ENCODE measurements at places on chromosomes 1 and 21.

- DNase-seq: no peak
These were observed 38.9 kb downstream of the CD247 start for GRCh38 chr1:167479331-167479979.

- DNase-seq: no peak
These were observed 74.1 kb downstream of the VPS26C start for GRCh38 chr21:37193006-37193405.

DNA sequence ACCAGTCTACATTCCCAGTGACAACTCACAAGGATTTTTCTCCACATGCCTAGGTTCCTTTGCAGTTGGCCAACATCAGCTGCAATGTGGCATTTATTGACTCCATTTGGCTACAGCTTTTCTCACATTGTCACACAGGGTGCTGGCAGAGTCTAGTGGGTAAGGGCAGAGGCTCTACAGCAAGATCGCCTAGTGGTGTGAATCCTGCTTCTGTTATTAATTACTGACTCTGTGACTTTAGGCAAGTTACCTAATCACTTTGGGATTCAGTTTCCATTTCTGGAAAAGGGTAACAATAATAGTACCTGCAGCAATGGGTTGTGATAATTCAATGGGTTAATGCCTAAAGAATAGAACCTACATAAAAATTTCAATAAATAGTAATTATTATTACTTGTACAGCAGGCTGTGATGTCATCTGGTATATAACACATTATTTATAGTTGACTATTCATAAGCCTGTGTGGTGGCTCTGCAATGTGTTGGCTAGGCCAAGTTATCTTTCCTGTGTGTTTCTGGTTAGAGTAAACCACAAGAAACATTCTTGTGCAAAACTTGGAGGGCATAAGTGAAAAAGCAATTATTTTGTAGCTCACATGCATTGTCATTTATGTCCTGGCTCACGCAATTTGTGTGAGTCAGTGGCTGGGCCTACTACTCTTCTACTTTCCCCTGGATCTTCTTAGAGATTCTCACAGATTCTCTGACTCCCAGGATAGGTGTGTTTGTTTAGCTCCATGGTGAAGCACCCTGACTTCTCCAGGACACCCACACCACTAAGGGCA, 59.5 kb downstream of the PTGS2 start:
- DNase-seq: no peak

DNA sequence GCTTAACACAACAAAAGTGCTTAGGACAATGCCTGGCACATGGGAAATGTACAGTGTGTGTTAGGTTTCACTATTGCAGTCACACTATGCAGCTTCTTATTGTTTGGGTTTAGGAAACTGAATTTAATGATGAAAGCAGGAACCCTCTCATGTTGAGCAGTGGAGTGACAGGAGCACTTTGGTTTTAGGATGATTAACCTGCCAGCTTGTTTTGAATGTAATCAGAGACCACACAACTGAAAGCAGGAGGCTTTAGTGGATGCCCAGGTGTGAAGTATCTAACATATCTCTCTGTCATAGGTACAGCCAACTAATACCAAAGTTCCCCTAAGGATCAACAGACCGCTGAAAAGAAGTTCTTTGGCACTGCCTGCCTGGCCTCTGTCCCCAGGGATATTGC, 406.9 kb upstream of the USP24 start:
- DNase-seq: no peak

GRCh38 chr1:5312862-5313261, 658.5 kb downstream of the AJAP1 start:
- no peak for DNase-seq

DNA sequence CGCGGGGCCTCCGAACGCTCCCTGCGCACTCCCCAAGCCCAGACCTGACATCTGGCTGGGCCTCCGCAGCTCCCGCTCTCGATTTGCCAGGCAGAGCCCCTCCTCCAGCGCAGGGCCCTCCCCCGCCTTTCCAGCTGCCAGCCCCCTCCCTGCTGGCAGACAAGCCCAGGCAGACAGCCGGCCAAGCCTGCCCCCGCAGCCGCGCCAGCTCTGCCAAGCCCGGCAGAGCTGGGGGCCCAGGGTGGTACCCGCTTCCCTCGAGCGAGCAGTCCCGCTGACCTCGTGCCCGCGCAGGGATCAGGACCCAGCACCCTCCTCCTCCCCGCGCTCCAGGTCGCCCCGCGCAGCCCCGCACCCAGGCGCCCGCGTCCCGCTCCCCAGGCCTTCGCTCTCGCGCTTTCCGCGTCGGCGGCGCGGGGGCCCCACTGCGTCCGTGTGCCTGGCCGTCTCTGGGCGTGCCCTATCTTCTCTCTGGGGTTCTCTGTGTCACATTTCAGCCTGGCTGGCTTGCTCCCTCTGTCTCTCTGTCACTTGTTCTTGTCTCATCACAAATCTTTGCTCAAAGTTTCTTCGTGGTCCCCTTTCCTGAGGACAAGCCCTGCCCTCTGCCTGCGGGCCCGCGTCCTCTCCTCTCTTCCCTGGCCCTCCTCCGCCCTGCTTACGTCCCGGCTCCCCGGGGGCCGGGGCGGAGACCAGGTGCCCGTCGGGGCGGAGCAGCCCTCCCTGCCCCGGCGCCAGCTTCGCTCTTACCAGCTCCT, 580 bp downstream of the INKA2 start:
- DNase-seq: no peak

DNA sequence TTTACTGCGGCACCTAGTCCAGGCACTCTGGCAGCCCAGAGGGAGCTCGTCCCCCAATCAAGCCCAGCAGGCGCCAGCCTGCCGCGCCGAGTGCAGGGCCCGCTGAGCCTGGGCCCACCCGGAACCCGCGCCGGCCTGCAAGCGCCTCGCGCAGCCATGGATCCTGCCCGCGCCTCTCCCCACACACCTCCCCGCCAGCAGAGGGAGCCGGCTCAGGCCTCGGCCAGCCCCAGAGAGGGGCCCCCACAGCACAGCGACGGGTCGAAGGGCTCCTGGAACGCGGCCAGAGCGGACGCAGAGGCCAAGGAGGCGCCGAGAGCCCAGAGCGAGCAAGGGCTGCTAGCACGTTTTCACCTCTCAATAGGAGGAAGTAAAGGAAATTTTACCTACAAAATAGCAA, 767.0 kb downstream of the MRPL39 start:
- DNase-seq: no peak

GRCh38 chr1:113846391-113847035, 25.0 kb downstream of the PTPN22 start:
- DNase-seq: no peak

GRCh38 chr1:224447251-224447650, 12.7 kb upstream of the WDR26 start:
- DNase-seq: no peak

DNA sequence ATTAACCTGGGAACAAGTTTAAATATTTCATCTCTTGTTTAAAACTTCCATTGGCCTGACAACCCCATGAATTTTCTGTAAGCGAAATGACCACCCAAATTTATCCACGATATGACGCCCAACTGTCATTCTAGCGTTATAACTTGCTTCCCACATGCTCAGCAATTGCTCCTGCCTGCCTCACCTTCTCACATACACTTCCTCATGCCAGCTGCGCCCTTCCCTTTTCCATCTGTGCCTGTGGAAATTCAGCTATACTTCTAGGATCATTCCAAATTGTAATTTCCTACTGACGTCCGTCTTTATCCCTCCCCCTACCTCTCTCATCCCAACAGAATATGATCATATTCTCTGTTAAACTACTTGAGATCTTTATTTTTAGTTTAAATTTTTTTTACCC, 248.0 kb downstream of the RGS7 start:
- no peak for DNase-seq

DNA sequence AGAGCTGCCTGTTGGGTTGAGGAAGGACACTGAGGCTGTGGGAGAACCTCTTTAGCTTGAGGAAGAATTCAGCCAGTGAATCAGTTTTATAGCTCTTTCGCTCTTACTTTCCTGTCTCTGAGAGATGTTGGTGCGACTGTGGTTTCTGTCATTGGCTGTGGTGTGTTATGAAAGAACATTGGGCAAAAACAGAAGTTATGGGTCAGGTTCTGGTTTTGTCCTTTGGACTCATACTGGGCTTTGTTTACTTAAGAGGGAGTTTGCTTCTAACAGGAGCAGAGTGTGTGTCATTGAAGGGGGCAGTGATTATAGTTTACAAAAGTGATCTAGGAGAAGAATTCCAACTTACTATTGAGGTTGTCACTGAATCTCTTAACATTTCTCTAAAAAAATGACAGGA, 97.0 kb downstream of the TLR5 start:
- no peak for DNase-seq

GRCh38 chr1:21344750-21345443, 54.6 kb upstream of the ECE1 start:
- no peak for DNase-seq

- no peak for DNase-seq
These were observed 82.9 kb downstream of the SLC25A24 start for GRCh38 chr1:108117237-108117636.

- no peak for DNase-seq
These were observed at the start of gene CELSR2 for GRCh38 chr1:109248797-109249629. TSS of gene CELSR2 (plus strand) at chr1:109249539. CDS start at chr1:109250080, 541 bp downstream.

GRCh38 chr1:182259968-182260367, 131.6 kb downstream of the GLUL start:
- DNase-seq: peak; percentile 37

- no peak for DNase-seq
These were observed 71.6 kb downstream of the SH3BGR start for GRCh38 chr21:39523399-39523798.

DNA sequence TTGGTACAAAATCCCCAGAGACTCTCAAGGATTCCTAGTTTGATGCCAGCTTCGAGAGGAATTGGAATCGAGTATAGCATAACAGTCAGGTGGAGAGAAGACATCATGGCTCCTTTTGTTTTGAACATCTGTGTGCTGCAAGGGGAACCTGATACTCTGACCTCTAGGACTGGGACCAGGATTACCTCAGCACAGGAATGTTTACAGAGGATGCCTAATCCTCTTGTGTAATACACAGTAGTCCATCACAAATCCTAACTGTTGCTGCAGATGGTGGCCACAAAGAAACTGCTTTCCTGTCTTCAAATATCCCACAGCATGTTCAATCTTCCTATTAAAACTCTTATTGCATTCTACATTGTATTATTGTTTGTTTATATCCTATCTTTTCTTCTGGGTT, 111.8 kb upstream of the PRMT6 start:
- DNase-seq: no peak

All from CMK (cell line).